ENCODE measurements at places on chromosomes 16 and 17. TPM values are rescaled to one million over a fixed set of nuclear protein-coding genes. Genes with fewer than 3 reads are reported as not detected.

GRCh38 chr16:69909760-69910159 lies 41.4 kb upstream of the CLEC18A start:
- DNase-seq = no peak

GRCh38 chr16:23945243-23945642 lies 109.5 kb downstream of the PRKCB start:
- DNase-seq = no peak

C16orf74 gene
- 0.25 TPM for total RNA-seq

DNA sequence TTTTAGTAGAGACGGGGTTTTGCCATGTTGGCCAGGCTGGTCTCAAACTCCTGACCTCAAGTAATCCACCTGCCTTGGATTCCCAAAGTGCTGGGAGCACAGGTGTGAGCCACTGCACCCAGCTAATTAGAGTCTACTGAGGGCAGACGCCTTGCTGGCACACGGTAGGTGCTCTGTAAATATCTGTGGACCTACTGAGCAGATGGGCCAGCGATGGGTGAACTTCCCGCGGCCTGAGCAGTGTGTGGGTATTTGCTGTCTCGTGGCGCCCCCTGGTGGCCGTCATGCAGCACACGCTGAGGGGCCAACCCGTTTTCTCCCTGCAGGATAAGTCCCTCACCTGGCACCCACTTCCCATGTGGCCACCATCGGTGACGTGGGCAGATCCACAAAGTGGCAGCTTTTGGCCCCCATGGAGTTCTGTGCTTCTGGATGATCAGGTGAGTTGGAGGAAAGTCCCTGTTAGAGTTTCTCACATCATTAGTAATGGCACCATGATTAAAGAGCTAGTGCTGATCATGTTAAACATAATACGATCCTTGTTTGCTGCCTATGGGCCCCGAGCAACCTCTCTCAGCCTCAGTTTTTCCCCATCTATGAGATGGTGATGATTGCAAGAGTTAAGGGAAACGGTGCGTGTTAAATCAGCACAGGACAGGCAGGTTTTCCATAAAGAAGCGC lies 40.7 kb downstream of the ZDHHC7 start:
- DNase-seq = peak; percentile 91

- DNase-seq = peak; percentile 87
These were observed 6.9 kb upstream of the CES3 start for GRCh38 chr16:66954097-66954659.

All from activated CD4-positive, alpha-beta T cell treated with anti-CD3 and anti-CD28 coated beads for 36 hours (primary cell).